Activated CD8-positive, alpha-beta T cell treated with anti-CD3 and anti-CD28 coated beads for 36 hours (primary cell): ENCODE measurements at places on chromosomes 5 and 9. TPM values are rescaled to one million over a fixed set of nuclear protein-coding genes. Genes with fewer than 3 reads are reported as not detected.
A peak's percentile ranks its signal among the peaks of the same experiment; 100 is the strongest.

DNA sequence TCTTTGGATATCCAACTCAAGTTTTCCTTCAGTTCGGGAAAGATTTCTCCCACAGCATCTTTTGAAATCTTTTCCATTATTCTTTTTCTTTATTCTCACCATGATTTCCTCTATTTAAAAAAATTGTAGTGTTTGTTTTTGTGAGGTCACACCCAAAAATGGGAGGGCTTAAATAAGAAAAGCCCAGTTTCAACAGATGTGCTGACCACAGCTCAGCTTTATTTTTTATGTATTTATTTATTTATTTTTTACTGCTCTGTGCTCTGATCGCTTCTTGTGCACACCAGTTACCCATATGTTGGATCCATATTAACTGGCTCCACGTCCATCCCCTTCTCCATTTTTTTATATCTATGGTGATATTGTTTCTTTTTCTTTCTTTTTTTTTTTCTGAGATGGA is 20.3 kb downstream of the GFPT2 start:
- DNase-seq: no peak

DNA sequence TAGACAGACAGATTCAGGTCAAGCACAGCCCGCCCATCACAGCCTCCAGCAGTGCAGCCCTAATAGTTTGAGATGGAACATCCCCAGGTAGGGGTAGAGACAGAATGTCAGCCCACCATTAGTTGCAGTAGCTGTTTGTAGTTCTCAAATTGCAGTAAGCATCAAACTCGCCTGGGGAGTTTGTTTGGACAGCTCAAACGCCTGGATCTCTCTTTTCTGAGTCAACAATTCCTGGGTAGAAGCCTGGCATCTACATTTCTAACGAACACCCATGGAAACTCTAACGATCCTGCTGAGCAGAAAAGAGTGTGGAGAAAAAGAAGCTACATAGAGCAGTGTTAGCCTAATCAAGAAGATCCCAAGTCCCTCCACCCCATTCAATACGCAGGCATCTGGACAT is 59.4 kb downstream of the ADAMTS16 start:
- no peak for DNase-seq

- no peak for DNase-seq
Measured at GRCh38 chr5:73395256-73395655, 53.3 kb downstream of the FOXD1 start.

- DNase-seq: peak; percentile 24
Measured at GRCh38 chr5:143094087-143094521, 309.4 kb downstream of the NR3C1 start.

- DNase-seq: no peak
Measured at GRCh38 chr5:7960142-7960541, 91.2 kb downstream of the MTRR start.

GRCh38 chr9:83937861-83938455 is 16.7 kb upstream of the KIF27 start:
- peak; percentile 25 for DNase-seq

DNA sequence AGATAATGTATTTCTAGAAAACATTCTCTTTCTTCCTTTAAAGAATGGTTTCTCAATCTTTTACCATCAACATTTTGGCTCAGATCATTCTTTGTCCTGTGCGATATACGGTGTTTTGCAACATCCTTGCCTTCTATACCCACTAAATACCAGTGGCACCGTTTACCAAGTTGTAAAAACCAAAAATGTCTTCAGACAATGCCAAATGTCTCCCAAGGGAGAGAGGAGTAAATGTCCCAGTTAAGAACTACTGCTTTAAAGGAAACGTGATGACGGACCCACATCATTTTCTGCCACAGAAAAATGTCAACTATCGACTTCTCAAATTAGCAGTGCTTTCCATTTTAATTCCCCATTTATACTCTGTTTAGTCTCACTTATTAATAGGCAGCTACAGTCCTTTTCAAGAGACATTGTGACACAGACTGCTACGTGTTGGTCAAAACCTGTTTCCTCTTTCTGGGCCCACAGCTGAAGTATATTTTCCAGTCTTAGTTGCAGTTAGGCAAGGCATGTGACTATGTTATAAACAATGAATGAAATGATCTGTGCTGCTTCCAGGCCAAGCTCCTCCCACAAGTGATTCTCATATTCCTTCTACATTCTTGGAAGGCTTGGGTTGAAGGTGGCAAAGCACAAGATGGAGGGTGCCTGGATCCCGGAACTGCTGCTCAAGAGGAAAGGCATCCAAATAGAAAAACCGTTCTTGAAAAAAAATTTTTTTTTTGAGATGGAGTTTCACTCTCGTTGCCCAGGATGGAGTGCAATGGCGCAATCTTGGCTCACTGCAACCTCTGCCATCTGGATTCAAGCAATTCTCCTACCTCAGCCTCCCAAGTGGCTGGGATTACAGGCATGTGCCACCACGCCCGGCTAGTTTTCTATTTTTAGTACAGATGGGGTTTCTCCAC is 8.8 kb downstream of the PRXL2C start:
- no peak for DNase-seq

- no peak for DNase-seq
Measured at GRCh38 chr5:134247428-134248224, 21.8 kb upstream of the PPP2CA start.

GRCh38 chr5:33261305-33261704 is 179.5 kb upstream of the TARS1 start:
- DNase-seq: no peak

DNA sequence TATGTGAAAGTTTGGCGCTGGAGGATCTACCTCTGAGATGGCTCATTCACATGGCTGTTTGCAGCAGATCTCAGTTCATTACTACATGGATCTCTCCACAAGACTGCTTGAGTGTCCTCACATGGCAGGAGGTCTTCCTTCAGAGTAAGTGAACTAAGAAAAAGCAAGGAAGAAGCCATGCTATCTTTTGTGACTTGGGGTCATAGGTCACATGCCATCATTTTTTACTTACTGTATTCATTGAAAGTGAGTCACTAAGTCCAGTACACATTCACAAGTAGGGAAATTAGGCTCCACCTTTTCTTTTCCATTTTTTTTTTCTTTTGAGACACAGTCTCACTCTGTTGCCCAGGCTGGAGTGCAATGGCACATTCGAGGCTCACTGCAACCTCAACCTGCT is 8.7 kb upstream of the CDKN2AIPNL start:
- no peak for DNase-seq

- no peak for DNase-seq
Measured at GRCh38 chr9:73133921-73134407, 17.7 kb upstream of the ANXA1 start.

DNA sequence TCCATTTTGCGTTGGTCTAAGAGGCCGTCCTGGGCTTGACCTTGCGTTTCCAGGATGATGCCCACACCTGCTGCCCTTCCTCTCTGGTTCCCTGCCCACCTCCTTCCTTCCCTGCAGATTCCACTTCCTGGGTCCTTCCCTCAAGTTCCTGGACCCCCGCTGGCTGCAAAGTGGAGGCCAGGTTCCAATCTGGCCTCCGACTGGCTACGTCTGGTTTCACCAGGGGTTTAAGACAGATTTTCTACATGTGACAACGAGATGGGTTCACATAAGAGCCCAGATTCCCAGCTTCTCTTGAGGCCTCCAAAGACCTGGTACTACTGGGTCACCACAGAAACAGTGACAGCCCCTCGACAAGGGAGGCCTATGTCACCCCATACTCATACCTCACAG is 2.1 kb downstream of the MGAT4B start:
- no peak for DNase-seq

DNA sequence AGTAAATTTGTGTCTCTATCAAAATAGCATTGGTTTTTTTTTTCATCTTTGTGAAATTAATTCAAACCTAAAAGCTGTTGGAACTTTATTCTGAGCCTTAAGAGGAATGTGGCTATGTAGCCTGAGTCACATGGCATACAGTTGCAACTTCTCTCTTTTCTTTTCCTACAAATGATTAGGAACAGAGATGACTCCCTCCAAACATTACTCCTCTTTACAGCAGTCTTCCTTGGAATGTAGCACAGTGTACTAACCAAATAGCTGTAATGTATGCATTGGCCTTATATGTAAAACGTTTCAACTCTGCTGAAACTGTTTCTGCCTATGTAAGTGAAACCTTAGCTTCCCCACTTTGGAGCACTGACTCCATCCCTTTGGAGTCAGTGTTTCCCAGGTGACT is 100.9 kb upstream of the MAP1B start:
- no peak for DNase-seq

DNA sequence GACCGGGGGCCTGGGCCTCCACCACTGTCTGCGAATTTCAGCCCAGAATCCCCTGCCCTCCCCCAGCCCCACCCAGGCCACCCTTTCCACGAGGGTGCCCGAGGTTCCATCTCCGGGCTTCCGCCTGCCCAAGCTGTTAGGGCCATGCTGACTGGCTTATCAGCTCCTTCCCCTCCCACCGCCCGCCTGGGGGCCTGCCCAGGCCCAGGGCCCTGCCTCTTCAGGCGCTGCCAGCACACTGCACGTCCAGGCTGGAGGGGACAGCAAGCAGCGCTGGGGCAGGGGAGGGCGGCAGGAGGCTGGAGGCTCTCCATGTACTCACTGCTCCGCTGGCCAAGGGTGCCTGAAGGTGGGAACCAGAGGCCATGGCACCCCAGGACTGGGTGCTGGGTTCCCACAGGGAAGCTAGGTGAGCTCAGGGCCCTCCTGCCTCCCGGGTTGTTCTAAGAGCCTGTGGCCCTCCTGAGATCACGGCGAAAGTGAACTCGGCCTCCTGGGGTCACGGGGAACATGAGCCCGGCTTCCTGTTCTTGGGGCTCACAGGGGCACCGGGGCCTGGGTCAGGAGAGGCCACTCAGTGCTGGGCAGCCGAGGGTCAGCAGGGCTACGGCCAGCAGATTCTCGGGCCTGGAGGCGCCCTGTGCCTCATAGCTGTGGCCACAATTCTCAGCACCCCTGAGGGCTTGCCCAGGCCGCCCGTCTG is 57.7 kb upstream of the EGFL7 start:
- no peak for DNase-seq

DNA sequence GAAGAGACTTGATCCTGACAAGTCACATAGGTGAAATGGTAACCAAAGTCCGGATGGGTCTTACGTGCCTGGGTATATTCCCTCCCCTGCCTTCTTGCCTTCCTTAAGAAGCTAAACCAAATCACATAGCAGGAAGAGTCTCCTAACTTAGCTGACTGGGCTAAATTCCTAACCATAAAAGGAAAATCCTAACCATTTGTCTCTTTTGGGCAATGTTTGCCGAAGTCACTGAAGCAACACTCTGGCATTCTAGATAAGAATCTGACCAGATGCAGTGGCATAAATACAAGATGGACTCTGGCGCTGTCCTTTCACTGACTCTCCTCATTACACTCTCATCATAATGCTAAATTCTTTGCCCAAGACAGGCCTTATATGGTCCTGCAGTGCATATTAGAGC is 625.5 kb upstream of the RORB start:
- DNase-seq: no peak

- no peak for DNase-seq
Measured at GRCh38 chr5:82785882-82786509, 291.2 kb downstream of the TMEM167A start.

DNA sequence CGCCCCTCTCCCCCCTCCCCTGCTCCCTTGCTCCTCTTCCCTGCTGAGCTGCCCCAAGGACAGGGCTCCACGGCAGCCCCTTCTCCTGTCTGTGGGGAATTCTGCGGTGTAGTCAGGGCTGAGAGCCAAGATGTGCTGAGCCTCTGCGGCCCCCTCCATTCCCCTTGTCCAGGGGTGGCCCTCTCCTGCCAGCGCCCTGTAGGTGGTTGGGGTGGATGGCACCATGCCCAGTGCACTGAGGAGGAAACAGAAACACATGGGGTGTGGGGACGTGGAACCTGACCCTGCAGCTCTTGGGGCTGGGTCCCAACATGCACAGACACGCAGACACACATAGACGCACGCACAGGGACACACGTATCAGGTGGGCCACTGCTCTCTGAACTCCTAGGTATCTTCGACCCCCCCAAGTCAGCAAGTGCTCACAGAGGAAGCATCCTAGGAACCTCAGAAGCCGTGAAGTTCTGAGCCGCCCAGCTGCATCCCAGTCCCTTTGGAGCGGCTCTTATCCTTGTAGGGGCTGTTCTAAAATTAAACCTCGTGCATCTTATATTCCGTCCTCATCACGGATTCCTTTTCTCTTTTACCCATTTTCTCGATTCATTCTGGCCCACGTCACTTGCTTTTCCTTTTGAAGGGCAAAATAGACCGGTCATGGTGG is 64.8 kb downstream of the HMCN2 start:
- no peak for DNase-seq

DNA sequence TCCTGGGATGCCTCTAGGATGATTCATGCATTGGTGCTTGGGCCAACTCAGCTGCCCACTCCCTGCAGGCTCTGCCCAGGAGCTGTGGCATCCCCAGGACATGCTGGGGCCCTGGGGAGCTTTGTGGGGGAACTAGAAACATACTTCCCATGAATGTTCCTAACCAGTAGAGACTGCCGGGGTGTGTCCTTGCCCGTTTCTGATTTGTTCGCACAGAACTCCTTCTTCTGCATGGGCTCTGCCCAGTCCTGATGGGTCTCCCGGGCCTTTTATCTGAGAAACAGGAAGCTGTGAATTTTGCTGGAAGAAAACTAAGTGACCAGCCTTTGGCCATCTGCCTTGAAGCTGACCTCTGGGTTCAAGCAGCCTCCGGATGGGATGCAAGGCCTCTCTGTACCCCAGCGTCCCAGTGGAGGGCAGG is 71.6 kb upstream of the RNU6ATAC start:
- DNase-seq: no peak

- no peak for DNase-seq
Measured at GRCh38 chr9:108180541-108180940, 675.2 kb downstream of the ACTL7B start.

DNA sequence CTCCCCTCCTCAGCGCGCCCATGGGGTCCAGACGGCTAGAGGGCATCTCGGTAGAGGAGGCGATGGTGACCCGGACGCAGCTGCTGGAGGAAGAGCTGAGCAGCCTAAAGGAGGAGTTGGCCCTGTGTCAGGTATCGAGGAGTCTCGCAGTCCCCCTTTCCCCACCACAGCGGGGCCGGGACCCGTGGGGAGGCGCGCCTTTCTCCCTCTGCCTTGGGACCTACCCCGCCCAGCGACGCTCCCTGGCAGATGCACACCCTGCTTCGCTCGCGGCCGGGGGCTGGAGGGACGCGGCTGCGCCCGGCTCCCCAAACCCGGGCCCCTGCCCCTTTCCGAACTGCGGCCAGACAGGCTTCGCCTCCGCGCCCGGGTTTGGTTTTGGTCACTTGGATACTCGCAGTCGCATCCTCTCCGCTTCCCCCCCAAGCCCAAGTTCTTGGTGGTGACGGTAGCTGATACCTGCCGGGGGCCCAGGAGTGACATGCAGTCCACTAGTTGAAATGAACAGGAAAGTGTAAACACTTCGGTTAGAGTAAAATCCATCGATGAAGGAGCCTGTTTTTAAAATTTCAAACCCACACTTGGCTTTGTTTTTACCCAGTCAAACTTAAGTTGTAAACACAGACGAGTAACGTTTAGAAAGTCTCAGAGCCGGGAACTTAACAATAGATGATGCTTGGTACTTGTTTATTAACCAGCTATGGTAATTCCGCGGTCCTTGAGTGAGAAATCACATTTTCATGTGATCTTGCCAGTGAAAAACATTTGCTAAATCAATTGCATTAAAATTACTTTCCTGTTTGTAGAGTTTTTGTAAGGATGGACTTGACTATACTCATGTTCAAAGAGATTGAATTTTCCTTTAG is 688 bp downstream of the CNTLN start:
- DNase-seq: peak; percentile 7

NDST1 gene
- 2.9 TPM for total RNA-seq

C9orf85 gene
- 7.6 TPM for total RNA-seq

JAKMIP2 gene
- 2.6 TPM for total RNA-seq
